ENCODE measurements at places on chromosomes 1 and 21. TPM values are rescaled to one million over a fixed set of nuclear protein-coding genes. Genes with fewer than 3 reads are reported as not detected.

The TRIM45 gene
- total RNA-seq: 17.1 TPM

The GRHL3 gene
- total RNA-seq: not detected

The LCE2B gene
- total RNA-seq: not detected

The NEK2 gene
- 0.16 TPM for total RNA-seq

DNA sequence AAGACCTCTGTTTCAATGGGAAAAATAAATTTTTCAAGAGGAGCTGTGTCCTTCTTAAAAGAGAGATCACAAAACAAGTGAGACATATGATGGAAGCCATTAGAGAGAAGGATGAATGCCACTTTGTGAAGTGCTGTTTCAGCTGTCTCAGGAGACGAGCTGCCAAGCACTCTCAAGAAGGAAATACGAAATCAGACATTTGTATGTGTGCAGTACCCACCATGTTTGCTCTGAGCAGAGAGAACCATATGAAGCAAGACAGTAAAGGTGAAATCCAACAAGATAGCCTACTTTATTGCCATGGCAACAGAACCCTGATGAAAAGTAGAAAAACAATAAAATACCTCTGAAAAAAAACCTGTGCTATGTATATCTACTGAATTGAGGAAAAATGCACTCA, 168.1 kb downstream of the AMY1C start:
- no peak for DNase-seq

DNA sequence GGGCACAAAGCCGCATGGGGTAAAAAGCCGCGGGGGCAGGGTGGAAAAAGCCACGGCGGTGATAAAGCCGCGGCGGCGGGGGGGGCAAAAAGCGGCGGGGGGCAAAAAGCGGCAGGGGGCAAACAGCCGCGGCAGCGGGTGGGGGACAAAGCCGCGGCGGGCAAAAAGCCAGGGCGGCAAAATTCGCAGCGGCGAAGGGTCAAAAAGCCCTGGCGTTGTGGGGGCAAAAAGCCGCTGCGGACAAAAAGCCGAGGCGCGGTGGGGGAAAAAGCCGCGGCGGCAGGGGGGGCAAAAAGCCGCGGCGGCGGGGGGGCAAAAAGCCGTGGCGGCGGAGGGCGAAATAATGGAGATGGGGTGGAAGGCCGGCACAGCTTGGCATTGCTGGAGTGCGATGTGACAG, 3902.9 kb downstream of the SRGAP2C start:
- DNase-seq: no peak

DNA sequence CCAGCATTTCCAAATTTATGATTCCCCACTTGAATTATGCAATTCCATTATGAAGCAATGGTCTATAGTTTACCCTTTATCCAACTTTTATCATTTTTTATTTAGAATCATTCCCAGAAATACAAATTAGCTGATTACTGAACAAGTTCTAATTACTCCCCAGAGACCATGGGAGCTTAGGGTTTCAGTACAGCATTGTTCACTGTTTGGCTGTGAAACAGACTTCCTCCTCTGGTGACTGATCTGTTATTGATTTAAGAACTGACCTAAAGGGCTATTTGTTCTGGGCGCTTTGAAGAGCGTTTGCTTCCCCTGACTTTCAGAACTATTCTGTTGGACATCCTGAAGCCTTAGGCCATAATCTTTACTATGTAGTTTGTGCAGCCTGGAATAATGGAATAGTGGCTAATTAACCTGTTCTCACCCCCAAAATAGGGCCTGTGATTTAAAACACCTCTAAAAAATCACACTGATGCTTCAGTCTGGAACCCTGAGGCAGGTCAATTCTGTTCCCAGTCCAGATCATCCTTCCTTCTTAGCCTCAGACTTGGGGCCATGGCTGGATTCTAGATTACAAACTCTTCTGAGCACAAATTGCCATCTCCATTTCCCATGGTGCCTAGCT, 58.7 kb downstream of the ALG14 start:
- no peak for DNase-seq

DNA sequence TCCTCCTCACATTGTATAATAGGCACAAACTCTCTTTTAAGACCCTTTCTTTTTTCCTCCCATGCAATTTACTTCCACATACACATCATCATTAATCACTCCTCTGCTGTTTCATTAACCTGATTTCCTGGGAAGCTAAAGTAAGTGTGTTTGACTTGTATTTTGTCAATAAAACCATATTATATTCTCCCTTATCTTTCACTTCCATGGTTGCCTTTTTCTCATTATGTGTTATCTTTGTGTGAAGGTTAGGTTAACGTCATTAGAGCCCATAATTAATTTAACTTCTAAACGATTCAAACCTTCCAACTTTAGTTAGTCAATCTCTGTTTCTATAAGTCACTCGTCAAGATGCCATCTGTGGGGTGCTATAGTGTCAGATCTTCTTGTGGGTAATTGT, 313.0 kb downstream of the PAPPA2 start:
- DNase-seq: no peak

GRCh38 chr1:203124546-203125317, 2.8 kb upstream of the ADORA1 start:
- DNase-seq: no peak

The PRAMEF26 gene
- total RNA-seq: not detected

The ASAP3 gene
- total RNA-seq: 48.8 TPM

DNA sequence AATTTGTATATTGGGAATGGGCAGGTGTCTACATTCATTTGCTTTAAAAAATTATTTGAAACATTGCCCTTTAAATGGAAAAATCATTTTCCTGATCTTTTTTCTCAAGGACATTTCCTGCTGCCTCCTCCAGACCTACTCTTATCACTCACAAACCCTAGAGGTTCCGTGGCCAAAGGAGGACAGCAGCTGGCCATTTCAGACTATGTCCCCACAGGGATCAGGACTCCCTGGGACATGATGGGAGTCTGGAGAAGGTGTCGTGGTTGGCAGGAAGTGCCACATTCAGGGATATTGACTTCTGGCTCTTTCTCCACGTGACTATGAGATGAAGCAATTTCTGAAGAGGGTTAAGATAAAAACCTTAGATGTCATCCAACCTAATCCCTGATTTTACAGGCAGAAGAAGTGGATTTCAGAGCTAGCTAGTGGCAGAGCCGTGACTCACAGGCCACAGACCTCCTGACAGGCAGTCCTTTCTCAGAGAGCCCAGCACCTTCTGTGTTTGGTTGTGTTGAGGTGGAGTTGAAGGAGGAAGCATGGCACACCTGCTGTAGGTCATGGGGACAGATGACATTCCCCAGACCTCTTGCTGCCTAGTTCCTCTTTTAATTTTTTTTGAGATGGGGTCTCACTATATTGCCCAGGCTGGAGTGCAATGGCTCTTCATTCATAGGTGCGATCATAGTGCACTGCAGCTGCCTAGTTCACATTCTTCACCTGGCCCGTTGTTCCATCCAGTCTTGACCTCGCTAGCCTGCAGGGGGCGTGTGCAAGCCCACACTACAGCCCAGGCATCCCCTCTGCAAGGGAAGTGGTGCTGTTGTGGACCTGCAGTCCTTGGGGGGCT, 25.5 kb upstream of the IL10 start:
- DNase-seq: peak; percentile 19

GRCh38 chr1:30329263-30329753, 394.1 kb downstream of the MATN1 start:
- DNase-seq: no peak

The DMRTA2 gene
- total RNA-seq: 0.43 TPM

DNA sequence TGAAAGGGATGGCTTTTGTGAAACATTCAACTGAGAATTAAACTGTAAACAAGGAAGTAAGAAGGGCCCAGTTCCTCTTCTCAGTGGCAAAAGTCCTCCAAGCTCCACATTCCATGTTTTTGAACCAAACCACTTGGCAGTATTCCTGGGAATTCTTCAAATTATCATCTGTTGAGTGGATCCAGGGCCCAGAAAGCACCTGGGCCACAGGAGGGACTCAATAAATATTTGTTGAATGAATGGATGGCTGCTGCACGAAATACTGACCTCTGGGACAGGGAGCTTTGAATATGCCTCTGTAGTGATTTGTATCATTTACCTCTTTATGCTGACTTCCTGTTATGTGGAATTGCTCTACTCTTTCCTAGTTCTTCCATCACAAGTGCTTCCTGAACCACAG, 4.7 kb downstream of the SLC35F3 start:
- no peak for DNase-seq

DNA sequence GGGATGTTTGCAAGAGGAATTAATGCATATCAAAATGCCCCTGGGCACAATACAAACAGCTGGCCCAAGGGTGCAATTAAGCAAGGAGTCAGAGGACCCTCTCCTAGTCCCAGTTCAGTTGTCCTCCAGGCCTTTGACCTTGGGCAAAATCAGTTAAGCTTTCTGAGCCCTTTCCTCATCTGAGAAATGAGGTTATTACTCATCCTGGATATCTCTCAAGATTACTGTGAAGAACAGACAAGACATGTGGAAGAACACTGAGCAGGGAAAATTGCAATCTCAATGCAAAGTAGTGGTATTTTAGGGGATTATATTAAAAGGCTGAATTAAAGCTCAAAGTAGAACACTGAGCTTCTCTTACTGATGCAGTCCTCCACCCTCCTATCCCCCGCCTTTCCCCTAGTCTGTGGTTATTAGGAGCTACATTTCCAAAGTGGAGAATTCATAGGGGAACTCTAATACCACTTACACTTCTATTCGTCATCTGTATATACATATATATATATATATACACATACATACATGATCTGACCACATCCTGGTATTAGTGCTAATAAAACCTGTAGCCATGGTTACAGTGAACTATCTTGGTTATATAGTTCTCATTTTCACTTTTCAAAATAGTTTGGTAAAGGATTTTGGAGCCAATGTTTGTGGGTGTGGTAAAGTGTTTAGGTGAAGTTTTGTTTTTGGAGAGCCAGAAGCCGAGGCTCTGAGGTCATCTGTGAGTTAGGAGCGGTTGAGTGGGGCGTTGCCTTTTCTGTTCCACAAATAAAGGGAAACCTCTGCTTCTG, 18.1 kb downstream of the KIAA0040 start:
- DNase-seq: no peak

DNA sequence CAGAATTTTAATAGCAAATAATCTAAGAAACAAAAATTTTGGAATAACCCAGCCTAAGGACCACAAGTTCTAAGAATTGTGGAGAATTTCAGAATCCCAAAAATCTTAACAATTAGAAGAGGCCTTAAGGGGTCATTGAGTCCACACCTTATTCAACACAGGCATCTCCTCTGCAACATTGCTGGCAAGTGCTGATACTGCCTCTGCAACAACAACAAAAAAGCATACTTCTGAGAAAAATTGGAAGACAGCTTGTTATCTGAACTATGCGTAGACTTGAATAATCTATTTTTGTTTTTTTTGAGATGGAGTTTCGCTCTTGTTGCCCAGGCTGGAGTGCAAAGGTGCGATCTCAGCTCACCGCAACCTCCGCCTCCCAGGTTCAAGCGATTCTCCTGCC, 24.0 kb upstream of the SLC2A1 start:
- DNase-seq: no peak

GRCh38 chr1:159790237-159790917, 9.6 kb downstream of the DUSP23 start:
- DNase-seq: peak; percentile 25

- no peak for DNase-seq
These were observed 71.5 kb downstream of the SMYD3 start for GRCh38 chr1:246435421-246436041.

All from myocyte (in vitro differentiated cells).